Thymus (tissue), 14 donors: ENCODE measurements at places on chromosomes 3 and 15. TPM values are rescaled to one million over a fixed set of nuclear protein-coding genes. Genes with fewer than 3 reads are reported as not detected.

The FYTTD1 gene
- 24.2 TPM for polyA plus RNA-seq

The TNFAIP8L3 gene
- 4.7 TPM for polyA plus RNA-seq

The TMCO5A gene
- 0.27 TPM for polyA plus RNA-seq

The GATM gene
- 19.3 TPM for polyA plus RNA-seq

The SLC38A3 gene
- 0.18 TPM for polyA plus RNA-seq

The DPPA2 gene
- polyA plus RNA-seq: 0.62 TPM

The NRROS gene
- polyA plus RNA-seq: 5.2 TPM

The C3orf22 gene
- polyA plus RNA-seq: 0.05 TPM

The CSPG4 gene
- polyA plus RNA-seq: 4.9 TPM

The ZNF148 gene
- 7.6 TPM for polyA plus RNA-seq

The KLHL40 gene
- 0.16 TPM for polyA plus RNA-seq

The NAALADL2 gene
- 0.68 TPM for polyA plus RNA-seq

The MESP2 gene
- 0.16 TPM for polyA plus RNA-seq

The CISH gene
- 7.0 TPM for polyA plus RNA-seq

The TMEM89 gene
- 0.23 TPM for polyA plus RNA-seq

The CORO2B gene
- polyA plus RNA-seq: 1.3 TPM

The NOX5 gene
- polyA plus RNA-seq: 0.66 TPM

The AGBL1 gene
- polyA plus RNA-seq: 0.02 TPM

The HRG gene
- polyA plus RNA-seq: 0.02 TPM

The UNC13C gene
- polyA plus RNA-seq: 0.11 TPM

The SLC6A11 gene
- 0.18 TPM for polyA plus RNA-seq

The IL1RAP gene
- 5.7 TPM for polyA plus RNA-seq

The ASB14 gene
- not detected for polyA plus RNA-seq

The MANF gene
- 60.7 TPM for polyA plus RNA-seq

The CADPS gene
- polyA plus RNA-seq: 4.4 TPM

The FBXO40 gene
- polyA plus RNA-seq: 0.02 TPM

The TXNRD3 gene
- 9.9 TPM for polyA plus RNA-seq

The DZIP1L gene
- polyA plus RNA-seq: 1.5 TPM

The PLA2G4F gene
- 7.3 TPM for polyA plus RNA-seq

The ISG20 gene
- polyA plus RNA-seq: 272 TPM

The CPLX3 gene
- polyA plus RNA-seq: 1.1 TPM

The C3orf20 gene
- 0.02 TPM for polyA plus RNA-seq

The NPAP1 gene
- not detected for polyA plus RNA-seq
